GM12878 (cell line): ENCODE measurements at places on chromosomes 11 and 22. TPM values are rescaled to one million over a fixed set of nuclear protein-coding genes. Genes with fewer than 3 reads are reported as not detected.

TEX12 gene
- total RNA-seq = 0.51 TPM in 1 of 2 replicates, not detected in the other

FREY1 gene
- total RNA-seq = 0.82 and 1.7 TPM in 2 replicates

C22orf15 gene
- total RNA-seq = 0.40 TPM in 1 of 2 replicates, not detected in the other

OR52I1 gene
- total RNA-seq = not detected in 2 replicates

TNKS1BP1 gene
- total RNA-seq = 12.5 and 15.8 TPM in 2 replicates
